ENCODE measurements at places on chromosomes 12 and 14.

DNA sequence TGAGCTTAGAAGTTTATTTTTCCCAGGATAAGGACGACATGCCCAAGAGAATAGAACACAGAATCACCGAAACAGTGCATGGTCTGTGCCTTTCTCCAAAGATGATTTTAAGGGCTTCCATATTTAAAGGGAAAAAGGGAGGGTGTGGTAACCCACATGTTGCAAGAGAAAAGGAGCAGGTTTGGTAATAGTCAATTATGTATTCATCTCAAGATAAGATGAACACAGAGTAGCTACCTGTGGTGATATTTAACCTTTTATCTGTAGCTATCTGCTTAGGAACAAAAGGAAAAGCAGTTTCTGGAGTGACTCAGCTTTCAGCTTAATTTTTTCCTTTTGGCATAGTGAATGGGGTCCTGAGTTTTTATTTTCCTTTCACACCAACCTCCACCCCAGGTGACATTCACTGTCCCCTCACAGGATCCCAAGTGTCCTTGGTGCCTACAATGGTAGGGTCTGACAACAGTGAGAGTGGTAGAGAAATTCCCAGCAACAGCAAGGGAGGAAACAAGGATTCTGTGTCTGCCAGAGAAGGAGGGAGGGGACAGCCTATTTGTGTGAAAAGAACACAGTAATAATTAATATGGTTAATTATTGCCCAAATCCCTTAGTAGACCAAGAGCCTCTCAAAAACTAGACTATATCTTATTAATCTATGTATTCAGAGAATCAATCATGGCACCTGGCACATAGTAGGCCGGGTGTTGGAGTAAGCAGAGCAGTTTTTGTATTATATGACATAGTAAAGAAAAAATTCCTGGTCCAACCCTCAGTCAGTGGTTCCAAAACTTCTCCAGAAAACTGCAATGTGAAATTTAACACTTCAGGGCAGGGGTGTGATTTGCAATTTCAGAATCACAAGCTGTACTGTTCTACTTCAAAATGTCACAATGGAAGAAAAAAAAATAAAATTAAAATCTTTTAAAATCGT, 154.5 kb downstream of the PHLDA1 start:
- no peak for DNase-seq

GRCh38 chr14:24535737-24536136, 27.7 kb upstream of the CMA1 start:
- no peak for DNase-seq

- DNase-seq, result no peak
These were observed 2.4 kb upstream of the MIPOL1 start for GRCh38 chr14:37195327-37195726.

DNA sequence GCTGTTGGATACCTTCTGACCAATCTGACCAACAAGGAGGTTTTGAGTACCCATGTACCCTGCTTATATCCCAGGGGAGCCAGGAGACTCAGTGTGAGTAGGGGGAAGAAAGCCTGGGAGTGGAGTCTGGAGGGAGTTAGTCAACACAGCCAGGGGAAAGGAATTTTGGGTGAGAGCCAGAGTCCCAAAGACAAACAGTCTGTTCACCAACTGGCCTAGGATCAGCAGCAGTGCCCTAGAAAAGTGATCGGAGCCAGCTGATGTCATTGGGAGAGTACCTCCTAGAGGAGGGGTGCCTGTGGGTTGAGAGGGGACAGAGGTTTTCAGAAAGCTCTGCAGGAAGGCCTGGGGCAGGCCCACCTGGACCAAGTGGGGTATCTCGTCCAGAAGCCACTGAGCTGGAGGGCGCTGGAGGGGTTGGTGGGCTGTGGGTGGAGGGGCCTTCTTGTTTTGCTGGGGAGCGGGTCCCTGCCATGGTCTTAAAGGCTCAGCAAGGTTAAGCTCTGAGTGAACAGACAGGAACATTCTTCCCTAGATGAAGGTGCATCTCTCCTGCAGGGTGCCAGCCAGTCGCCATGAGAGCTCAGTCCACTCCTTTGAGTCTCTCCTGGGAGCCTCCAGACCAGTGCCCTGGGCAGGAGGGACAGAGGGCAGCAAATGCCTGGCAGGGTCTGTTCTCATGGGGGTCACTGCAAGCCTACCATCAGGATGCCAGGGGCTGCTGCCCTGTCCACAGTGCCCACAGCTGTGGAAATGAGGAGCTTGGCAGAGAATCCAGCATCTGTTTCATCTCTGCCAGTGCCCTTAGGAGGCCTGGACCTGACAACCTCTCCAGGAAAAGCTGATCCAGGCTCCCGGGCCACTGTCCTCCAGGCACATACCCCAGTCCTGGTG, 63.6 kb downstream of the CHGA start:
- no peak for DNase-seq

DNA sequence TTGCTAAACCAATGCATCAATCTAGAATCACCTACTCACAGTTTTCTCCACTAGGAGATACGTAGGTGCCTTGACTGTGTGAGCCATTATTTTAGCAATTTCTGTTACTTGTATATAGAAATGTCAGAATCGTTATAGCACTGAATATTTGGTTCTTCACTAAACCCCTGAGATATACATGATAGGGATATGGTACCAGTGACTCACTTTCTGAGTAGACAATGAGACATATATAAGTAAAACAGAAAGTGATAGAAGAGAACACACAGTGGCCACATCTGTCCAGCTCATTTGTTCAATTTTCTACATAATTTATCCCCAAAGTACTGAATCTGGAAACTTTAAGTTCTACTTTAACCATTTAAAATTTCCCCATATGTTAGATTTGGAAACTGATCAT, 1505.5 kb upstream of the TMEM132C start:
- no peak for DNase-seq

GRCh38 chr12:41485203-41485602, 297.1 kb downstream of the PDZRN4 start:
- no peak for DNase-seq

DNA sequence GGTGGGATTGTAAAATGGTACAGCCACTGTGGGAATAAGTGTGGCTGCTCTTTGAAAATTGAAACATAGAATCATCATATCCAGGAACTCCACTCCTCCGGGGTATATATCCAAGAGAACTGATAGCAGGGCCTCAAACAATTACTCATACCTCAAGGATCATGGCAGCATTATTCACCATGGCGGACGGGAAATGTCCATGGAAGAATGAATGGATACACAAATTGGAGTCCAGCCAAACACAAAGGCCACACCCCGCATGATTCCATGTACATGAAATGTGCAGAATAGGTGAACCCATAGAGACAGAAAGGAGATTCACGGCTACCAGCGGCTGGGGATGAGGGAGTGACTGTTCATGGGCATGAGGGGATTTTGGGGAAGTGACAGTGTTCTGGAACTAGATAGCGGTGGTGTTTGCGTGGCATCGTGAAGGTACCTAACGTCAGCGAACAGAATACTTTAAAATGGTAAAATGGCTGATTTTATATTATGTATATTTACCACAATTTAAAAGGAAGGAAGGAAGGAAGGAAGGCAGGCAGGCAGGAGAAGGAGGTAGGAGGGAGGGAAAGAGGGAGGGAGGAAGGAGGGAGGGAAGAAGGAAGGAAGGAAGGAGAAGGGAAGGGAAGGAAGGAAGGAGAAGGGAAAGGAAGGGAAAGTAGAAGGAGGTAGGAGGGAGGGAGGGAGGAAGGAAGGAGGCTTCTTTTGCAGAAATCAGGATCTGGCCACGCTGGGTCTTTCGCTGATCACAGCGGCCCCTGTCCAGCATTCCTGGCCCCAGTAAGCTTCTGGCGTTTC, 14.1 kb upstream of the NCOR2 start:
- no peak for DNase-seq

DNA sequence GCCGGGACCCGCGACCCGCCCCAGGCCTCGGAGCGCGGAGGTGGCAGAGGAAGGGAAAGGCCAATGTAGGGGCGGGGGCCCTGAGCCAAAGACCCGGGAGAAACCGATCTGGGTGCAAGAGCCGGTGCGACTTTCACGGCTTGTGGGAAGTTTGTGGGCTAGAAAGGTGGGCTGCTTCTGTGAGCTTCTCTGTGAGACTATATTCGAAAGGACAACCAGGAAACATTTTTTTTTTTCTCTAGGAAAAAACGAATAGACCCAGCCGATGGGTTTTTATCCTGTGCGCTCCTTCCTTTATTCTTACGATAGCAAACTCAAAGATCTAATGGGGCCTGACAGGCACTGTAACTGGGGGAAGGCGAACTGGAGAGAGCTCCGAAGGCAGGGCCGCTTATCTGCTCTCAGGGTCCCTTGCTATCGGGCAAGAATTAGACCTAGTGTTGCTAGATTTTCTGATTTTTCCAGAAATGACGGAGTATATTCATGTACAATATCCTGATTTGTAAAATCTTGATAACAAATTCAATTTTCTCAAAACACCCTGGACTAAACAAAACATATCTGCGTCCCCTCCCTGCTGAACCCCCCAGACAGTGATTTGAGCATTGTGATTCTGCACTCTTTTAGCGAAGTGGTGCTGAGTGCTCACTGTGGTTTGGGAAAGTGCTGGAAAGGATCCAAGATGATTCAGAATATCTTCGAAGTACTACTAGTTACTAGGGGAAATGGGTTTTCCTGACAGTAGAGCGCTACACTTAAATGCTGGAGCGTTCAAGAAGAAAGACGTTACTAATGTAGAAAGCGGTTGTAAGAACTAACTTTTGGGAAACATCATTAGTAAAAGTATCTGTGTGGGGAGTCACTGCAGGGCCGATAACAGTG, 563 bp upstream of the STXBP6 start:
- no peak for DNase-seq

DNA sequence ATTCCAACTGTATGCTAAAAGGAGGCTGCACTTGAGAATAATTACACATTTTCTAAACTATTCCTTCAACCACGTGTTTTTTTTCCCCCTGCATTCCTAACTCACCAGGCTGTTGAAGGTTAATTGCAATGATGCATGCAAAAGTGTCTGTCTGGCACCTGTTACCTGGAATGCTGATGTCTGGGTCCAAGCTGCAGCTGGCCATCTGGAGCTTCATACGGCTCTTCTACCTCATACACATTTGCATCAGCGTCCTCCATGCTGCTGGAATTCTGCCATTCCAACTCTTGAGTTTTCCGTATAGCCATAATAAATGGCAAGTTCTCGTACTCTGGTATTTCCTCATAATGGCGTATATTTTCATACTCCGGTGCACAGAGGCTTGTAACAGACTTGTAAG, 8.6 kb downstream of the FGD6 start:
- DNase-seq, result no peak

- DNase-seq, result no peak
These were observed 134.4 kb downstream of the GXYLT1 start for GRCh38 chr12:42010257-42010656.

GRCh38 chr12:108772891-108773797, 41.8 kb upstream of the CORO1C start:
- no peak for DNase-seq

- no peak for DNase-seq
These were observed 56.2 kb downstream of the CRADD start for GRCh38 chr12:93733358-93733757.

GRCh38 chr12:24773996-24774395, 174.9 kb downstream of the BCAT1 start:
- no peak for DNase-seq

GRCh38 chr14:49939884-49940510, 47.1 kb downstream of the ARF6 start:
- DNase-seq, result no peak

- DNase-seq, result no peak
These were observed 9.8 kb downstream of the IFFO1 start for GRCh38 chr12:6546016-6546415.

- DNase-seq, result no peak
These were observed 66.9 kb downstream of the KNTC1 start for GRCh38 chr12:122593910-122594309.

- DNase-seq, result no peak
These were observed 6.0 kb downstream of the CLMN start for GRCh38 chr14:95313707-95314106.

DNA sequence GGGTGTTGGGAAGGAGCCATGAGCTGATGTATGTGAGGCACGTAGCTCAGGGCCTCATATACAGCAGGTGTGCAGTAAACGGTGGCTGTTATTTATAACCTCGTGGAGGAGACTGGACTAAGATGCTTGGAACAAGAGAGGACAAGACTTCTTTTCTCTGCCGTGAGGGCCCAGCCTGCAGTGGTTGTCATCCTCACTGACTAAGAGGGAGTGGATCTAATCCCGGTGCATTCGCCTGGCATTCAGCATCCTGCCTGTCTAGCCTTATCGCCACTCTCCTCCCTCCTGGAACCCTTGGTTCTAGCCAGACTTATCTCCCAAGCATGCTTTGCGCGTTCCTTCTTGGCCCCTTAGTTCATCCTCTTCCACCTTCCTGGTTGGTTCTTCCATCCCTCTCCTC, 3.9 kb downstream of the TSPAN9 start:
- DNase-seq, result no peak

GRCh38 chr14:106343626-106344025, 817.2 kb downstream of the TMEM121 start:
- no peak for DNase-seq

GRCh38 chr14:23883684-23884540, 69.7 kb upstream of the DHRS4 start:
- no peak for DNase-seq

GRCh38 chr12:68317047-68317667, 15.0 kb downstream of the MDM1 start:
- peak; percentile 42 for DNase-seq

DNA sequence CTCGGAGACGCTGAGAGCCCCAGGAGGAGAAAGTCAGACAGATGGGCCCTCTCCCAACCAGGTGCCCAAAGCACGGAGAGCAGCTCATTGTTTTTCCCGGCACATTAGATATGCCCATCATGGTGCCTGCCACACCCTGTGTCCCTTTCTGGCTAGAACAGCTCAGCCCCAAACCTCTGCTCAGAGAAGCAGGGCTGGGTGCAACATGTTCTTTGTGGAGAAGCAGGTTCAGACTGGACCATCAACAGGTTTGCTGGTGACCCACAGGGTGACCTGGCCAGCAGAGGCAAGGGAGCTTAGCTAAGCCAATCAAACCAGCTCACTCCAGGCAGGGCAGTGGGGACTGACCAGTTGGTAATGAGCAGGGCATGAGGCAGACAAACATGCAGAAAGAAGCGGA, 13.4 kb downstream of the RAB15 start:
- no peak for DNase-seq

All from activated CD8-positive, alpha-beta memory T cell treated with anti-CD3 and anti-CD28 coated beads, Interleukin-2, amount 50 U/mL, for 4 hours (primary cell).